ENCODE measurements at places on chromosomes 13 and 19.

GRCh38 chr13:42215578-42216421, 56.2 kb upstream of the AKAP11 start:
- DNase-seq = no peak

DNA sequence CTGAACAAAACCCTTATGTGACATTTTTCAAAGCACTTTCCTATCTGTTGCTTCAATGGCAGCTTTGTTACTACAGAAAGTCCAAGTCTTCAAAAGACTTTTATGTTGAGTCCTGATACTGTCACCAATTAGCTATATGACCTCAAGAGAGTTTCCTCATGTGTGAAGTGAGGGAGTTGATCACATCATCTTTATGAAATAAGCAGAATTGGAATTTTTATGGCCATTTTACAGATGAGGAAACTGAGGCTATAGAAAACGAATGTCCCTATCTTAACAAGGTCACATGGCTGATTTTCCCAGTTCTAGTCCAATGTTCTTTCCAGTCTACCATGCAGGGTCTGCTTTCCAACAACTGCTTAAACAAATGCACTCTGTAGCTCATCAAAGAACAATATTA, 2.6 kb downstream of the TNFRSF19 start:
- DNase-seq = no peak

GRCh38 chr13:112831196-112831595, 137.8 kb upstream of the MCF2L start:
- DNase-seq = no peak

DNA sequence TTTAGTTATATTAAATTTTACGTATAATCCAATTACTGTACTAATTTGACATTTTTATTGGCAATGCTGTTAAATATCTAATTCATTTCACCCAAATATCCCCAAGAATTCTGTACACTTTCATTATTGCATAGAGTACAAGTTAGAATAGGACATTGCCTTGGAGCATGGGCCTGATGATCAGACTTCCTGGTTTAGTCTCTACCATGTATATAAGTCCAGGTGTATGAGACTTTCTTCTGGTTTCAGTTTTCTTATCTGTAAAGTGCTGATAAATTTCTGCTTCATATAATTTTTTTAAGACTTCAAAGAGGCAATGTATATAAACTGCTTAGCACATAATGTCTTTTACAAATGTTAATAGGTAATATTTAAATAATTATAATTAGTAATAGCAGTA, 179.4 kb downstream of the KLF12 start:
- no peak for DNase-seq

DNA sequence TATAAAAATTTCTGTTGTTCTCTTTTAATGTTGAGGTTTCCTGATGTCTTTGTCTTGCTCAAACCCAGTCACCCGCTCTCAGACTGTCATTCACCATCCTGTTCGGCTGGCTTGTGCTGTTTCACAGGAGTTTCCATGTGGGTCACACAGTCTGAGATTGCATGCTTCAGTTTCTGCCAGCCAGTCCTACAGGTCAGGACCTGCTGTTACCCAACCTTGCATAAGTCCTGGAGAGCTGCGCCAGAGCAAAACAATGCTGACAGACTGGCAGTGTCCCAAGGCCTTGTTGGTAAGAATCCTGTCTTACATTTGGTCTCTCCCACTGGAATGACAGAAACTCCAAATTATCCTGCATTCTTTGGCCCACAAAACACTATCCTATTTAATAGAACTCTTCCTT, 340.0 kb upstream of the SLITRK5 start:
- DNase-seq = no peak

GRCh38 chr13:109955598-109955997, 169.2 kb upstream of the IRS2 start:
- no peak for DNase-seq

- peak; percentile 52 for DNase-seq
Measured at GRCh38 chr19:2529473-2529918, 53.6 kb downstream of the GADD45B start.

DNA sequence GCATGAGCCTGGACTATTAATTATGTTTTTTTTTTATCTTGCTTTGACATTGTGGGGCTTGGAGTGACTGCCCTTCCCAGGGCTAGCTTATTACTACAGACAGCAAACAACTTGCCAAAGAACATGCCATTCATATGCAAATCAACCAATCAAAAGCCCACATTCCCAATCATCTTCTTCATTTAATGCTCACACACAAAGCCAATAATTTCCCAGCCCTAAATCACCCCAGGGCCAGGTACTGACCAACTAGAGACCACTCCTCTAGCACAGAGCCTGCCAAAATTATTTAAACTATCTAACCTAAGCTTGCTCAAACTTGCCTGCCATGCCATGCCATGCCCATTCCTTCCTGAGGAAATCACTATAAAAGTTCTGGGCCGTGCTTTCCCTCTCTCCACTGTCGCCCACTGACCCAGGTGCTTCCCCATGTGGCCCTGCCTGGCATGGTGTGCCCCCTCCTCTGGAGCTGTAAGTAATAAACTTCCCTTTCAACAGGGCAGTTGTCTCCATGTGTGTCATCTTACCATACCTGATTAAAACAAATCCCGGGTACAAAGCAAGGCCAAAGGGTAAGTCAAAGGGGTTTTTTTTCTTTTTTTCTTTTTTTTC, 15.7 kb downstream of the PBX4 start:
- no peak for DNase-seq

DNA sequence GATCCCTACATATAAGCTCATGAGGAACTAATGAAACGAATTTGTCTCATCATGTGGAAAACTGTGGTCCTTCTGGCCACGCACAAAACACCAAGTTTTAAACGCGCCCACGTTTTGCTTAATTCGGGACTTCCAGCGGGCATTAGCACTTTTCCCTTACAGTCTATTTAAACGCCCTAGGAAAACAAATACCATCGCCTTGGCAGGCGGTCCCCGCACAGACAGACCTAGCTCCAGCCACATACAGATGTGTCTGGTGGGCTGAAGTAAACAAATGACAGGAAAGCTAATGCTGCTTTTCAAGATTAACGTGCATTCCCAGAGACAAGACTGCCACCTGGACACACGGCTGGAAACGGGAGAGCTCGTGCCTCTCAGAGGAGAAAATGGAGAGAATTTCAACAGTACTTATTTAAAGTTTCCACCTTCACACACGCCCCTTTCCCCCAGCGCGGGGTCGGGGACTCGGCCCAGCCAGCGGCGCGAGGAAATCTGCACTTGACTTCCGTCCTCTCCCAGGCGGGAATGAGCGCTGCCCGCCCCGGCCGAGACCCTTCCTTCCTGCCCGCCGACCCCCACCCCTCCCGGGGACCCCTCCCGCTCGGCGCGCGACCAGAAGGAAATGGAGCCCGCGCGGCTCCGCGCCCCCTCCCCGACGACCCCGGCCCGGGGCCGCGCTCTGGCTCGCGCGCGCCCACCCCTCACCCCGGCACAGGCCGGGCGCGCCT, 931 bp downstream of the USP12 start:
- peak; percentile 30 for DNase-seq

GRCh38 chr19:58367698-58368454, 5.3 kb upstream of the ZNF497 start:
- DNase-seq = no peak

GRCh38 chr13:99958406-99959126, 13.0 kb downstream of the ZIC5 start:
- no peak for DNase-seq

GRCh38 chr19:36837906-36838783, at the start of gene ZNF790:
TSS of gene ZNF790 (minus strand) at chr19:36838387. CDS start at chr19:36825619, 12,768 bp downstream.
- DNase-seq = peak; percentile 79

GRCh38 chr19:48630296-48631063, 6.7 kb downstream of the DBP start:
- no peak for DNase-seq

Measured in HuH-7 (cell line).